AG08395 (cell line): ENCODE measurements at places on chromosomes 12 and 14.

DNA sequence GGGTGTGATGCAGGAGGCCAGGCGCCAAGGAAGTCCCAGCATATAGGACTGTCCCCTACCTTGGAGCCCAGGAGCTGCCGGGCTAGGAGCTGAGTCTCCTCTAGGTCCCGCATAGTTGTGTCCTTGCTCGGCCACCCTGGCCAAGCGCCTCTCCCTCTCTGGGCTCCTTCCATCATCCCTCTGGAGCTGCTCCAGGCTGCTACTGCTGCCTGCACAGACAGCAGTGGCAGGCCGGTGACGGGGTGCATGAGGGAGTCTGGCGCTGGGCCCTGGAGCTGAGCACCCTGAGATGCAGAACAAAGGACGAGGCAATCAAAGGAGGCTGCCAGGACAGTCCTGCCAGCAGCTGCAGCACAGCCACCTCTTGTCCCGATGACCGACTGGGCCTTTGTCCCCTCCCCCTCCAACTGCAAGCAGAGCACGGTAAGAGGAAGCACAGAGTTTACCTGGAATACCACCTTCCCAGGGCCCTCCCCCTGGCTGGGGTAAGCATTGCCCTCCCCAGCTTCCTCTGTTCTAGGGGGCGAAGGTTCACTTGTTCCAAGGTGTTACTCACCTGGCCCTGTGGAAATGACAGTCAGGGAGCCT is 10.4 kb downstream of the DTX1 start:
- DNase-seq = no peak

DNA sequence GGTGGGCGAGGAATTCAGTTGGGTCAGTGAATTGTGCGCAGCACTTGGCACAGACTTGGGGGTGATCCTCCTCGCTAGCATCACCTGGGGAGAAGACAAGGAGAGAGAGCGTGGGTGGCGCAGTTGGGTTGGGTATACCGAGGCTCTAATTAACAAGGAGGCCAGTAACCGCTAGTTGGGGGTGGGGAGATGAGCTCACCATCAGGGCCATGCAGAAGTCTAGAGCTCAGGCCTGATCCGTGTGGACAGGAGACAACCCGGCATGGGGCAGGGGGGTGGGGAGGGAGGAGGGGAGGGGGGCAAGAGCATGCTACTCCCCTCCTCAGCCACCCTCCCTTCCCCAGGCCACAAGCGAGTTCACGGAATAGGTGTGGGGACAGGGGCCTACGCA is 580 bp downstream of the SALL2 start:
- DNase-seq = no peak

- DNase-seq = no peak
Observed at GRCh38 chr12:68934392-68934791, 1.4 kb upstream of the CPM start.

DNA sequence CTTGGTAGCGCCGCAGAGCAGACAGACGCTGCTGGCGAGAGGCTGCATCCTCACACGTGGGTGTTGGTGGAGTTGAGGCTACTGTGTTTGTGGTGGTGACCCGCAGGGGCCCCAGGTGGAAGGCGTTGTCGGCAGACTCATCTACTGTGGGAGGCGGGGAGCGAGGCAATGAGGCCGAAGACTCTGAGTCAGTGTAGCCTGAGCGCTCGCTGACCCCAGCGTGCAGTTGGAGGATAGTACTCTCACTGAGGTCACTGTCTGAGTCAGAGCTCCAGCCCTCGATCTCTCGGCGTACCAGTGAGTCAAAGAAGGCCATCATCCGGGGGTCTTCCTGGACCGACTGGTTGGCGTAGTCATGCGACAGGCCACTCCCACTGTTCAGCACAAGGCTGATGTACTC is 76.0 kb upstream of the ACTN1 start:
- no peak for DNase-seq
